ENCODE measurements at places on chromosomes 4 and X.

- DNase-seq = no peak
Measured at GRCh38 chrX:119990556-119991004, 47.0 kb upstream of the NKAP start.

- no peak for DNase-seq
Measured at GRCh38 chr4:1793940-1794808, 1.1 kb downstream of the FGFR3 start.

DNA sequence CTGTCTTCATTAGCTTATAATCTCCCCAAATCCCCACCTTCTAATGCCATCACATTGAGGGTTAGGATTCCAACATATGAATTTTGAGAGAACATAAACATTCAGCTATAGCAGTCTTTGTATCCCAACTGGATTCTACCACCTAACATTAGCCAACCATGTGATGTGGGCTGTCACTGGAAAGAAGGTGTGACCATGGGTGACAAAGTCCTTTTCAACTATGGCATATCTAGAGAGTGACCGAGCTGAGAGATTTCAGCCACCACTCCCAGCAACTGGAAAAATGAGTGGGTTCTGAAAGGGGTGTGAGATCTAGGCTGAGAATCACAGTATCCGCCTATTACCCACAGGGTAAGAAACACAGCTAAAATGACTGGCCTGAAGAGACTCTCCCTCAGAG lies 22.1 kb downstream of the GABRB1 start:
- no peak for DNase-seq

DNA sequence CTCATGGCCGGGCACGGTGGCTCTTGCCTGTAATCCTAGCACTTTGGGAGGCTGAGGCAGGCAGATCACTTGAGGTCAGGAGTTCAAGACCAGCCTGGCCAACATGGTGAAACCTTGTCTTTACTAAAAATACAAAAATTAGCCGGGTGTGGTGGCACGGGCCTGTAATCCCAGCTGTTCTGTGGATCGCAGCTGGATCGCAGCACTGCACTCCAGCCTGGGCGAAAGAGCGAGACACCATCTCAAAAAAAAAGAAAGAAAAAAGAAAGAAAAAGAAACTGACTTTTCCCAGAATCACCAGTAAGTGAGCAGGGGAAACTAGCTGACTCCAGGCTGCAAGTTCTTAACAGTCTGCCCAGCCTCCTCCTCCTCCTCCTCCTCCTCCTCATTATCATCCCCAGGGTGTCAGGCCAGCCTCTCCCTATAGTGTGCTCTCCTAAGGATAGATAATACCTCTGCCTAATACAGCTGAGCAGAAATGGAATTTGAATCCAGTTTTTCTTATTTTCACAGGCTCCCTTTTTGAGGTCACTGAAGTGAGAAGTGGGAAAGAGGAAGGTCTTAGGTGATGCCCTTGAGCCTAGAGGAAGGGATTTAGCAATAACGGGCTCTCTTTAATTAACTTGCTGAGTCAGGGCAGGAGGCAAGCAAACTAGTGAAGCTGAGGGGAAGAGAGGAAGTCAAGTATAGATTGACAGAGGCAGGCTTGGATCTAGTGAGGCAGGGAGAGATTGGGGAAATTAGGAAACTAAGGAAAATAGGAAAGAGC lies 11.8 kb upstream of the ELF2 start:
- no peak for DNase-seq

DNA sequence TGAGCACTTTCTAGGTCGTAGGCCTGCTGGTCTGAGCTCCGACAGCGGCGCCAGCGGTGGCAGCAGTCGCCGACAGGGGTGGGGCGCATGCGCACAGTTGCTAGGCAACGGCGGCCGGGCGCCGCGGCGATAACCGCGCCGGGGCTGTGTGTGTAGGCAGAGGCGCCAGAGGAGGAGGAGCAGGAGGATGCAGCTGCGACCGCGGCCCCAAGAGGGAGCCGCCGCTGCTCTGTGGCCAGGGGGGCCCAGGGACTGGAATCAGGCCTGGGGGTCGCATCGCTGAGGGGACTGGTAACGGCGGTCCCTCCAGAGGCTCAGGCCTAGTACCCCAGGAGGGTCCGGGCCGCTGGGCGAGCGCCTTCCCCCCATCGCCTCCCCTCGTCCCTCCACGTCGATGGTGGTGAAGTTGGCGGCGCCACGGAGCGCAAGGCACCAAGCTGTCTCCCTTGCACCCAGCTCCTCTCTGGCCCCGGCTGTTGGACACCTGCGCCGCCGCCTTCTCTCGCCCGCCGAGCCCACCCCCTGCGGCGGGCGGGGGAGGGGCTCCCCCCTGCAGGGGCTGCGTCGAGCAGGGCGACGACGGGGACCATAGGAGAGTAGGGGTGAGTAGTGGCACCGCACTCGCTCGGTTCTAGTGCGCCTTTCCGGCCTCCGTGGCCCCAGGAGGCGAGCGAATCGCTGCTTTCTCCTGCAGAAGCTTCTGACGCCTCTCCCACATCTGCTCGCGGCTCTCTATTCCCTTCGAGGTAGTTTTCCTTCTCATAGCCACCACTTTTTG lies 58.6 kb upstream of the ZC4H2 start:
- peak; percentile 55 for DNase-seq

GRCh38 chr4:5974321-5974720 lies 43.9 kb downstream of the C4orf50 start:
- DNase-seq = no peak

DNA sequence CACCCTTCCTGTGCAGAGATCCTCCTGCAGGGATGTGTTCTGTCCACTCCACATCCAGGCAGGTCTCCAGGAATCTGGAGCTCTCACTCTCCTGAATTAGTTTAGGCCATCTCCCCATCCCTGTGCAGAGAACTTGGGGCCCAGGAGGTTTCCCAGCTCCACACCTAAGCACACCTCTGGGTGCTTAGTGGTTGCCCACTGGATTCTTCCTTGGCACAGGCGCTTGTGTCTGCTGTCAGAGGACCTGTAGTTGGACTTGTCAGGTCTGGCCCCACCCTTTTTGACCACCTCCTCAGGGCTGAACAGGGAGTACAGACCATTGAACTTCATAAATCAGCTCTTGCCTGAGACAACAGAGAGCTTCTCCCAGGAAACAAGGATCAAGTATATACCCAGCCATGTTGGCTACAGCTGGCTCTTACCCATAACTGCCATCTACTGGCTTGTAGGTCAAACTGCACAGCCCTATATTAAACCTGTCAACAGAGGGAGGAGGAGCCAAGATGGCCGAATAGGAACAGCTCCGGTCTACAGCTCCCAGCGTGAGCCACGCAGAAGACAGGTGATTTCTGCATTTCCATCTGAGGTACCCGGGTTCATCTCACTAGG lies 275.5 kb downstream of the PPARGC1A start:
- DNase-seq = no peak

DNA sequence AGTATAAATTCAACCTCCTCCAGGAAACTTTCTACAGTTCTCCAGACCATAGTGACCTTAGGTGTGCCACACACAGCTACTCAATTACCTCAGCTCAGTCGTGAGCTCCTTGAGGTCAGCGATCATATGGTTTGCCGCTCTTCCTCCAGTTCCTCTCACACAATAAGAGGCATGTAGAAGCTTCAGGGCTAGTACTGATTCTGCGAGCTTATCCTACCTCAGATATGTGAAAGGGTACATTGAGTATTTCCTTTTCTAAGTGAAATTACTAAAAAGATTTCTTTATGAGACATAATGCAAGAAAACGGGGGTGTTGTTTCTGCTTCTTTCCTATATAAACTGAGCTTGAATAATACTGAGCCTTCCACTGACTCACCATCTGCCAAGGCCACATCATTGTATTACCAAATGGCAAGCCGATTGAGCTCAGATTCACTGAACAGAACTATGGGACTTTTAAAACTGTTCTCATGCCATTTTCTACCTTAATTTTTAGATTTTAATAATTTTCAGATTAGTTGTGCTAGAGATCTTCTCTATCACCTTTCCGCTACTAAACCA lies 183.1 kb downstream of the HS6ST2 start:
- DNase-seq = no peak

- no peak for DNase-seq
Measured at GRCh38 chr4:38752941-38753806, 29.6 kb downstream of the TLR10 start.

GRCh38 chrX:54560411-54560810 lies 30.4 kb downstream of the GNL3L start:
- no peak for DNase-seq

DNA sequence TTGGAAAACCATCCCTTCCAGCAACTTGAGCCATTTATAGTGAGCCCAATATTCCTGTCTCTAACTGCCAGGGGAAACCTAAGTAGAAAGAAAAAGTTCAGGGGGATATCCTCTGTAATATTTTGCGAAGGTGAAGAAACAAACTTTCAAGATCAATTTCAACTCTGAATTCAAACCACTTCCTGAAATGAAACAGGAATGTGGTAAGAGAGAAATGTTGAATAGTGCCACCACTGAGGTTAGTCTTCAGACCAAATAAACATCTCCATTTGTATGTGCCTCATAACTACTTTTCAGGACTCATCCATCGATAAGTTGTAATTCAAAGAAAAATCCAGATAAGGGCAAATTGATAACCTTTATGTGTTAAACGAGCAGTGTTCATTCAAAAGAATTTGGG lies 128.7 kb downstream of the GABRB1 start:
- DNase-seq = no peak

DNA sequence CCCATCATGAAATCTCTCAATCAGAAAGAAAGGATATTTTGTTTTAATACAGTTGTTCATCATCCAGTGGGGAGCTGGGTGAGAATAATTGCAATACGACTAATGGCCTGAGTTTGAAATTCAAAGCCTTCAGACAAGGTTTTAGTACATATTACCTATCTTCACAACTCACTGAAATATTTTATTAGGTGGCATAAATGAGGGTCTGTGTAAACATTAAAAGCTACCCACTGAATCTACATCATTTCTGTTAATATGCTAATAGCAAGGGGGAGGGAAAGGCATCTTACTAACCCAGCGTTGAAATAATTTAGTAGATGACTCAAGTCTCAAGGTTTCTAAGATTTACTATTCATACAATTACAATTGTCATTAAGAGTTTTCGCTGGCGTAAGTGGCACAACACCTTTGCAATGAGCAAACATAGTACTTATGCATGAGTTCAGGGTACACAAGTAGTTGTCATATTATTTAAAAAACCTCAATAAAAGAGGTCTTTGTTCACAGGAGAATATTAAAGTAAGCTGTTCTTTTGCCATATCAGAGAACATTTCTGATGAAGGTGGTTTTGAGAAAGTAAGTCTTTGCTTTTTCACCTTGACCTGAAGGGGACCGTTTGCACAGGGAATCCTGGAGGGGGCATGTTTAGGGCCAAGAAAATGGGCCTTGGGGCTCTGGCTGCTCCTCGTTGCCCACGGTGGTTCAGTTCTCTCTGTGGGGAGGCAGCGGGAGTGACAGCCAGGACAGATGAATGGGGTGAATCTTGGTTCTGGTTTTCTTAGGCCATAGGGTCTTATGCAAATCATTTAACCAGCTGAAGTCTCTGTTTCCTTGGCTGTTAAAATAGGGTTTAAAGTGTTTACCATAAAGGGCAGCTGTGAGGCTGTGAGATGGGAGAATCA lies 4.5 kb upstream of the RHOH start:
- no peak for DNase-seq

DNA sequence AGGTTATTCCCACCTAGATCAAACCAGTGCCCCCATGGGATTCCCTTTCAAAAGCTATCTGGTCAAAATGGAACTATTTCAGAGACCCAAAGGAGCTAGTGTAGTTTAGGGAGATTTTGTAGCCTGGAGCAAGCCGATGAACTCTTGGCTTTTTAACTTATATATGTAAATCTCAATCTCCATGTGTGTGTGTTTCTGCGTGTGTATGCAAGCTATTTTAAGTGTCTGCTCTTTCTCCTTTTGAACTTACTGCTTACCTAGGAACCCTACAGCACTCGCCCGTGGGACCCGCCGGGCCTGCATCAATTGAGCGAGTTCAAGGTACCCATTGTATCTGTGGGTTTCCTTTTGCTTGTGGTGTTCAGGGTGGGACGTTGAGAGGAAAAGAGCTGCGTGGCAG lies 10.4 kb downstream of the CSTF2 start:
- no peak for DNase-seq

DNA sequence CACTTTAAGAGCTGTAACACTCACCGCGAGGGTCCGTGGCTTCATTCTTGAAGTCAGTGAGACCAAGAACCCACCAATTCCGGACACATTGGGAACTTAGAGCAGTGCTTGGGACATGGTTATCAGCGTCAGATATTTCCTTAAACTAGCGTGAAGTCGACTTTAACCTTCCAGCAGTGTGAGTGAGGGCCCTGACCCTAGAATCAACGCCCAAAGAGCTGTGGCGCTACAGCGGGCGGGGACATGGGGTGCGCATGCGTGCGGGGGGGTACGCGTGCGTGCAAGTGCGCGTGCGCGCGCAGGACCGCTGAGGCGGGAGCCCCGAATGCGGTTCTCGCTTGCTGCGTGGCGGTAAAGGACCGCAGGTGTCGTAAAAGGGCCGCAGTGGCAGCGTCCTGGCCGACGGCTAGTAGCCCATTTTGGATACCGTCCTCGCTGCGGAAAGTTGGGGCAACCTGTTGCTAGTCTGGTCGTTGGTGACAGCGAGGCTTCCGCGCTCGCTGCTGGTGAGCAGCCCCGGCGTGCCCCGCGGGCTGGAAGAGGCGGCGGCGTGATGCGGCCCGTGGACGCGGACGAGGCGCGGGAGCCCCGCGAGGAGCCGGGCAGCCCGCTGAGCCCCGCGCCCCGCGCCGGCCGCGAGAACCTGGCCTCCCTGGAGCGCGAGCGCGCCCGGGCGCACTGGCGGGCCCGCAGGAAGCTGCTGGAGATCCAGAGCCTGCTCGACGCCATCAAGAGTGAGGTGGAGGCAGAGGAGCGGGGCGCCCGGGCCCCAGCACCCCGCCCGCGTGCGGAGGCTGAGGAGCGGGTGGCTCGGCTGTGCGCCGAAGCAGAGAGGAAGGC lies 19.8 kb upstream of the S100P start:
- peak; percentile 86 for DNase-seq

DNA sequence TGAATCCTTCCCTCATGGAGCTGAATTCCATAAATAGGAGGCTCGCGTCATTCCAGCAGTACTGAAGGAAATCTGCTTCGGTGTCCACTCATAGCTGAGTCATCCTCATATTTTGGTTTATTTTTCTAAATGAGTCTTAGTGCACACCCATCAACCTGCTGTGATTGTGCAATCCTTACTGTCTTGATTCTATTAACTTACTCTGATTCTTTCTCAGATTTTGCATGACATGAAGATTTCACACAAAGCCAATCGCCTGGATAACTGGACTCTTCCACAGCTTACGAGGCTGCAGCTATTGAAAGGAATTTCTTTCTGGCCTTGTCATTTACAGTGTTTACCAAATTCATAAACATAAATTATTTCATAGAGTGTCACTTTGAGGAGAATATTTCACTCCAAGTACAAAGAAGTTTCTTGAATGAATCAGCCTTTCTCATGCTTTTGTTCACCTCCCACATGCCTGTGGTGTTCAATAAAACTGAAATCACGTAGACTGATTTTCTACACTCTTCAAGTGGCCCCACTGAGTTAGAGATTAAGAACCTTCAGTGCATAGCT lies 207.6 kb upstream of the SLITRK2 start:
- no peak for DNase-seq

- DNase-seq = no peak
Measured at GRCh38 chr4:130478406-130478805, 1382.5 kb downstream of the C4orf33 start.

- DNase-seq = no peak
Measured at GRCh38 chrX:42070866-42071265, 147.5 kb upstream of the CASK start.

- no peak for DNase-seq
Measured at GRCh38 chr4:518569-519083, 19.6 kb downstream of the PIGG start.
